Stimulated activated CD8-positive, alpha-beta memory T cell treated with anti-CD3 and anti-CD28 coated beads, Interleukin-15, amount 100 ng/mL, for 1 hour (primary cell): ENCODE measurements at places on chromosomes 6 and 20.

- no peak for DNase-seq
Observed at GRCh38 chr6:79466207-79466834, 70.9 kb downstream of the LCA5 start.

GRCh38 chr6:166872531-166873009 is 83.8 kb downstream of the RNASET2 start:
- DNase-seq = no peak

DNA sequence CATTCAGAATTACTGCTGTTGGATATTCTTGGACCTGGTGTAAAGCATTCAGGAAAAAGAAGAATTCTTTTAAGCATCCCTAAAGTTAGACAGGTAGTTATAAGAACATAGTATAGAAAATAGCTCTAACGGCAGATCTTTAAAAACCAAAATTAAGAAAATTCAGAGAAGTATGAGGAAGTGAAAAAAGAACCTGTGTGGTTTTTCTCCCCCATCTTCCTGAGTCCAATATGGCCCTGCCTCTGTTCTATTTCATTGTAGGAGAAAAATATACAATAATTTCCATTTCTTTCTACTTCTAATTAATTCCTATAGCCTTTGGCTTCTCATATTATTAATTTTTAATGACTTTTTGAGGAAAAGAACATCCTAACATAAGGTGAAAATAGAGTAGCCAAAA is 47.1 kb downstream of the FHL5 start:
- no peak for DNase-seq

DNA sequence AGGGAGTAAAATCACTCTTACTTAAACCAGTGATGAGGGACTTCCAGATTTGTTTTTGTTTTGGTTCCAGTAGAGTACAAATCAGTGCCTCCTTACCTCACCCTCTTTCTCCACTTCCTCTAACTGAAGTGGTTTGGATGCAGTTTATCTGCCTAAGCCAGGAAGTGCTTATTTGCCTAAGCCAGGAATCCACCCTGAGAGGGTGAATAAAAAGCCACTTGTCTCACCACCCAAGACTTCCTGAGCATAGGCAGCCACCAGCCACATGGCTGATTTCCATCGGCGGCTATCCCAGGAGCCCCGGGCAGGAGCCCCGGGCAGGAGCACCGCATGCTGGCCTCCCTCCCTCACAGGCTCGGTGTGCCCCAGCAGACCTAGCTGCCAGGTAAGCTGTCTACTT is 12.0 kb downstream of the LRP11 start:
- DNase-seq = no peak

DNA sequence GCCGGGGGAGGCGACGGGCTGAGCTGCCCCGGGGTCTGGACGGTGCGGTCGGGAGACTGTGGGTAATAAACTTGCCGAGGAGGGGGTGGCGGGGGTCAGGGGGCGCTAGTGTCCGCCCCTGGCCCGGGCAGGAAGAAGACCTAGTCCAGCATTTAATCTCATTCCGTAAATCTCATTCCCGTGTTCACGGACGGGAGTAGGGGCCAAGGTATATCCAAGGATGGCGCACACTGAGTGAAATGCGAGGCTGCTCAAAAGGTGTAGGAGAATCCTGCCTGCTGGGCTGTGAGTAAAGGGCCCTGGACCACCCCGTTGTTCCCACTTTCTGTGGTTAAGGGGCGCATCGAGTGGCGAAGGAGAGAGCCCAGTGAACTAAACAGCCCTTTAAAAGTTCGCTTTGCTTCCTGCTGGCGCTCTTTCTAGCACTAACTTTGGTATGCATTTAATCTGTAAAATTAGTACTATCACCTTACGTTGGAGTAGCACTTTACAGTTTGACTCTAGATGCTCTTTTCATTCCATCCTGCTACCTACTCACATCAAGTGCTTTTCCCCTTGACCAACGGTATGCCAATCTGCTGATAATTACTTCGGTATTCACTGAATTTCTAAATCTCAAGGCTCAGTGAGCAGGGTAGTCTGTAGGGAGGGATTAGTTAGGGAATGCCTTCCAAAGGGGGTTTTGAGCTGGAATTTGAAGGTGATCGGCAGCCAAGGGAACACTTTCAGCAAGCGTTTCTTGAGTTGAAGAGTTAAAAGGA is 730 bp downstream of the PARD6B start:
- no peak for DNase-seq

DNA sequence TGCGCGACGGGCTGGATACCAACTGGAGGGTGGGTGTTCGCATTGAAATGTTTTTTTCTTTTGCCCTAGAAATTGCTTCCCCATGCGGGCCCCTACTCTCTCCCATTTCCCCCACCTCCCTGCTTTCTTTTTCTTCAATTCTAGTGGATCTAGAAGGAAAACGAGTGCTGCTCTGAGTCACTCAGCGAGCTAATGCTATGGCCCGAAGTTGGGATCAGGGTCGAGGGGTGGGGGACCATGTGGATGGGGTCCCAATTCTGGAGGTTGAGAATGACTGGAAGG is 71.5 kb downstream of the SOX4 start:
- no peak for DNase-seq

- no peak for DNase-seq
Observed at GRCh38 chr20:32449057-32449889, 91.1 kb downstream of the ASXL1 start.
